ENCODE measurements at places on chromosomes 1 and 21.

DNA sequence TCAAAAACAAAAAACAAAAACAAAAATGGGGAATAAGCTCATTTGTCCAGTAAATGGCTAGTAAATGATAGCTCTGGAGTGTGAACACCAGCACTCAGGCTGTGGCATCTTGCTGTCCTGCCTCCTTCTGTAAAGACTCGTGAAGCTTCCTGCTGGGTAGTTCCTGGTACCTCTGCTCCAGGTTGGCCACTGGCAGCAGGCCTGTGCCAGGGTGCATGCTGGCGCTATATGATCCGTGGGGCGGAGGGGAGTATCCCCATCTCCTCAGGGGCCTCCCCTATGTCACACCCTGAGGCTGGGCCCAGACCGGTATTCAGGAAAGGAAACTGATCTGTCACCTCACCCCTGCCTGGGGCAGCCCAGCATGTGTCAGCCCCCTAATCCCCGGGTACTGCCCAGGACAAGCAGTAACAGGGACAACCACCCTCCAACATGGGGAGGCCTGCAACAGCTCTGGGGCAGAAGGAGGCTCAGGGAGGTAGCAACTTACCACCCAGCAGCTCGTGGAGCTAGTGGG lies 14.1 kb downstream of the ALPL start:
- DNase-seq: no peak

DNA sequence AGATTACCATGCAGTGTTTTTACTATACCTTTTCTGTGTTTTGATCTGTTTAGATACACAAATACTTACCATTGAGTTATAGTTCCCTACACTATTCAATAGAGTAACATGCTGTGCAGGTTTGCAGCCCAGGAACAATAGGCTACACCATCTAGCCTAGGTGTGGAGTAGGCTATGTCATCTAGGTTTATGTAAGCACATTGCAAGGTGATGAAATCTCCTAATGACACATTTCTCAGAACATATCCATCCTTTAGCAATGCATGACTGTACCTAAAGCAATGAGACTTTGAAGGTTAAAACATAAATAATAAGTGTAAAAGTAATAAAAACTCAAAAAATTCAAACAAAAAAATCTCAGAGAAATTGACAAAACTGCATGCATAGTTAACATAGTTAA lies 358.6 kb downstream of the USH2A start:
- no peak for DNase-seq

DNA sequence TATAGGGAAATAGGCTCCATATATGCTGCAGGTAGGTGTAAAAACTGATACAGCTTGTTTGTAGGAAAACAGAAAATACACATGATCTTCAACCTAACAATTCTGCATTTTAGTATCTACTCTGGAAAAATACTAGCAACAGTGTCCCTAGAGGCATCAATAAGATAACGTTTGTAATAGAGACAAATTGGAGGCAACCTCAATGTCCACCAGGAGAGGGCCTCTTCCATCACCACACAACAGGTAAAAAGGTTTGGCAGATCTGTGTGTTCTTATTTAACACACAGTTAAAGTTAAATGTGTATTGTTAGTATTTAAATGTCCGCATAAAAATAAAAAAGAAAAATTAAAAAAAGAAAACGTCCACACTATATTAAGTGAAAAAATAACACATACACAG lies 5.4 kb downstream of the EIF2D start:
- DNase-seq: no peak

GRCh38 chr1:21914450-21914849 lies 22.7 kb downstream of the HSPG2 start:
- DNase-seq: no peak

DNA sequence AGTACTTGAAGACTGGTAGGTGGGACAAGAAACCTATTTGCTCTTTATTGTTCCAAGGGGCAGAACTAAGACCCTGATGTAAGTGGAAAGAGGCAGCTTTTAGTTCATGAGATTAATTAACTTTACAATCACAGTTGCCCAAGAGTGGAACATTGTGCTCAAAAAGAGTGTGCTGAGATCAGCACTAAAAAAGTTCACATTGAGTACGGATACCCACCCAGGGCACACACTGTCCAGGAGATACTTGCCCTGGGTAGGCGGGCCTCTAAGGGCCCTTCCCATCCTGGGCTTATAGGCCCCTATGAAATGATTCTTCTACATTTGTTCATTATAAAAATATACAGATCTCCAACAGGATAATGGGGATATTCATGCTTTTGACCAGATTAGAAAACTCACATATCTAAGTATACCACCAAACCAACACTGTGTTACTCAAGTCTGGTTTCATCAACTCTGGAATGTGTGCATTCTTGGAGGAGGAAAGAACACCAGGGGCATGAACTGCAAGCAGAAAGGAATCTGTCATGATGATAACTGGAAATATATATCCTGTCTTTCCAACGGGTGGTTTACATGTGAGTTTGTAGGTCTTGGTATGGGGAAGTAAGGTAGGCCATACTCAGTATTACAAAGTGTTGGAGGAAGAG lies 626.2 kb downstream of the SMYD3 start:
- DNase-seq: no peak

DNA sequence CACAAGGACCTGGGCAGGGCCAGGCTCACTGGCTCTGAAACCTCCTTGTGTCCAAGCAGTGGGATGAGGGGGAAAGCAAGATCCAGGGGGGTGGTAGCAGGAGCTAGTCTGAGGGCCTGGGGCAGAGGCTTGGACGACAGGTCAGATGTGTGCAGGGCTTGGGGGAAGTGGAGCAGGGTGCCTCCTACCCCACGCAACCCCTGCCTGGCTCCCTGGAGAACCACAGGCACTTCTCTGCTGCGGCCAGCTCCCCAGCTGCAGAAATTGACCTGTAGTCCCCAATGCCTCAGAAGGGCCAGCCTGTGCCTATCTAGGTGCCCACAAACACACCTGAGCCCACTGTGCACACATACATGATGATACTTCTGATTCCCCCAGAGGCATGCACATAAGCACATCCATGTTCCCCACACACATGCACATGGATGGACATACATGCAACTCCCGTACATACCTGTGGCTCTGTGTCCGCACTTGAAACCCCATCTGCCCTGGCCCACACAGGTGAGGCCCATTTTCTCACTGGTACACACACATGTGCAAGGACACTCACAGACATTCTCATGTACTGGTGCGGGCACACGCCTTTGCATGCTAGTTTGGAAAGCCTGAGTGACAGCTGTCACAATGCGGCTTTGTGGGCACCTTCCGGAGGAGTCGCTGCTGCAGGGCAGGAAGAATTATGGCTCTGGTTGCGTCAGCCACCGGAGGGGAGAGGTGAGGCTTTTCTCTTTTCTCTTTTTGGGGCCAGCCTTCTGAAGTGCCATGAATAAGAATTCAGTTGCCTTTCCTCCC lies 247.2 kb upstream of the CSF3R start:
- no peak for DNase-seq

GRCh38 chr1:173823781-173824314 lies 625 bp upstream of the DARS2 start:
- no peak for DNase-seq

- no peak for DNase-seq
Observed at GRCh38 chr1:224447251-224447650, 12.7 kb upstream of the WDR26 start.

GRCh38 chr1:200885623-200886402 lies 8.9 kb upstream of the INAVA start:
- peak; percentile 6 for DNase-seq

- DNase-seq: no peak
Observed at GRCh38 chr1:204335533-204335932, 24.2 kb downstream of the PLEKHA6 start.

DNA sequence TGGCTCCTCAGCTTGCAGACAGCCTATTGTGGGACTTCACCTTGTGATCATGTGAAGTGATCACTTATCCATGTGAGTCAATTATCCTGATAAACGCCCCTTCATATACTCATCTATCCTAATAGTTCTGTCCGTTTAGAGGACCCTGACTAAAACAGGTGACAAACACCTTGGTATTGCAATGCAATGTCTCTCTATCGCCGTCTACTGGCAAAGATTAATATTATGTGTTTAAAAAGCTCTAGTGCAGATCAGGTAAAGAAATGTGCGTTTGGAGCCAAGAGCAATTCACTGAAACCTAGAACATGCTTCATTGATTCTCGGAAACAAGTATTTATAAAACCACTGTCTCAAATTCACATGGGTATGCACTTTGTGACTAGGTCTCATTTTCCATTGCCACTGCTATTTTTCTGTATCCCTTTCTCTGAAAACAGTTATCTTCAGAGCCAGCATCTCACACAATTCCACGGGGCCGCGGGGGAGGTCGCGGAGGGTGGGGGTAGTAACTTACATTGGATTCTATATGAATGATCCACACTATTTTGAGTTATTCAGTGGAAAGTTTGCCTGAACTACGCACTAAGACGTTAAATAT lies 554.6 kb upstream of the NCAM2 start:
- no peak for DNase-seq

DNA sequence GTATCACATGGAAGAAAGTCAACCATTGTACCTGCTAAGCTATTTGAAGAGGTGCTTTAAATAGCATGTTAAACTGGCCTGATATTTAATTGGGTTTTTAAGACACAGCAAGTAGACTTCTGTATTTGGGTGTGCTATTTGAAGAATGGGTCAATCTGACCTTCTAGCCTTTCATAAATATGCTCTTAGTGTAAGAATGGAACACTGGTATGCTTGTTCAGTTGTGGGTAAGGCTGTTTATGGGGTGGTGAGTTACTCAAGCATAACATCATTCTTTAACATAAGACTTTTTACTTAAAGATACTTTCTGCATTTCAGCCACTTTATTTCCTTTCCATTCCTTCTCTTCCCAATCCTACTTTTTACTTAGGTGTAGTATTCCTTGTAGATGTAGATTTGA lies 21.4 kb downstream of the AHCYL1 start:
- DNase-seq: no peak

- no peak for DNase-seq
Observed at GRCh38 chr1:2976180-2976562, 45.1 kb upstream of the ACTRT2 start.

DNA sequence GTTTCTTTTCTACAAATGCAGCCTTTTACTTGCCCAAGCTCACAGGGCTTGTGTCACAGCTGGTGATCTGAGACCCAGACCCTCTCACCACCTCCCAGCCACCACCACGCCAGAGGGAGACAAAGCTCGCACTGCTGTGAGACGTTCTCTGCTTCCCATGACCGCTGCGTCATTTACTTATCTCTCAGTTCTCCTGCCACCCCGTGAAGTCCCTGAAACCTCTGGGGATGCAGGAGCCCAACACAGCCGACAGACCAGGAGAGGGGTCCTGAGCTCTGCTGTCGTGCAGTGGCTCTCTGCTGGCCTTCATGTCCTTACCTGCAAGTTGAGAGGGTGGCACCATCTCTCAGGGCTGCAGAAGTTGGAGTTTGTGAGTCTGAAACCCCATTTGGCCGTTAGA lies 77.7 kb downstream of the SLC16A1 start:
- DNase-seq: no peak

- no peak for DNase-seq
Observed at GRCh38 chr1:184116287-184116686, 64.8 kb downstream of the TSEN15 start.

DNA sequence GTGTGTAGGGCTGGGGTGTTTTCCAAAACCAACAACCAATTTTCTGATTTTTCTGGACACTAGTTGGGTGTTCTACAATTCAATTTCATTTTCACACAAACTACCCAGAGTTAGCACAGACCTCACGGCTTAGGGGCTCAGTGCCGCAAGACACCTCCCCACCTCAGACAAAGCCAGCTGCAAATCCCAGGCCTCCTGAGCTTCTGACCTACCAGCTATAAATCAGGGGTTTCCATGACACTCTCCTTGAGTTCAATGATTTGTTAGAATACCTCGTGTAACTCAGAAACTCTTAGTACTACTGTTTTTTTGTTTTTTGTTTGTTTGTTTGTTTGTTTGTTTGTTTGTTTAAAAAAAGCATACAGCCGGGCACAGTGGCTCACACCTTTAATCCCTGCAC lies 28.7 kb upstream of the FAM89A start:
- no peak for DNase-seq

GRCh38 chr1:171346881-171347280 lies 32.9 kb downstream of the FMO4 start:
- no peak for DNase-seq

- DNase-seq: peak; percentile 23
Observed at GRCh38 chr1:155591770-155592169, 18.2 kb upstream of the MSTO1 start.

- DNase-seq: peak; percentile 24
Observed at GRCh38 chr1:220786337-220787068, at the start of gene MTARC1. TSS of gene MTARC1 (plus strand) at chr1:220786913. CDS start at chr1:220786945, 32 bp downstream.

- no peak for DNase-seq
Observed at GRCh38 chr1:235468004-235468403, 36.2 kb downstream of the B3GALNT2 start.

DNA sequence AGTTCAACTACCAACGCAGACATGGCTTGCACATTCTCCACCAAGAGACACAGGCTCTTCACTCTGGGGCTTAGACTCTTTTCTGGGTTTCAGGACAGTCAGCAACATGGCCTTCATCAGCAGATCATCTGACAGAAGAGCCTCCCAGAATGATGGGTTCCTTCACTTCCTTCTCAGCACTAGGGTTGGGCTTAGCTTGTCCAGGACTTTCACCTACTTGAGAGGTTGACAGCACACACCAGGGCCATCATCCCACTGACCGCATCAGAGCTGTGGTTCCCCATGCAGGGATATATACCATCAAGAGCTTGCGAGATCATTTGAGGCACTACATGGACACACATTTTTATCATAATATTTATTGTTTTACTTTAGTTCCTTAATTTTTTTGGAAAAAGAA lies 10.4 kb upstream of the NCF2 start:
- DNase-seq: no peak

DNA sequence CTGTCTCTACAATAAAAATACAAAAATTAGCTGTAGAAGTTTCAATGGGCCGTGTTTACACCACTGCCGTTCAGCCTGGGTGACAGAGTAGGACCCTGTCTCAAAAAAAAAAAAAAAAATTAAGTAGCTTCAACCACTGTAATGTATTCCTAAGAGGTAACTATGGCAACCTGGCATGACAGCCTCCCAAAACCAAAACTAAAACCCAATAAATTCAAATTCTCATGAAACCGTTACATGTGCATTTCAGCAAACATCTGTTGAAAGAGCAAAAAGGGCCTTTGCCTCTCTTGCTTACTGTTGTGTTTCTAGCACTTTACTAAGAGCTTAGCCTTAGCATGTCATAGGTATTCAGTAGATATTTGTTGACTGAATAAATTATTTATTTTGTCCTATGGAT lies 33.5 kb downstream of the ODR4 start:
- no peak for DNase-seq

- DNase-seq: no peak
Observed at GRCh38 chr21:32545948-32546441, 39.3 kb downstream of the TCP10L start.

- DNase-seq: peak; percentile 43
Observed at GRCh38 chr1:211606332-211606913, 27.5 kb upstream of the SLC30A1 start.

GRCh38 chr1:90162216-90162615 lies 167.3 kb downstream of the ZNF326 start:
- DNase-seq: no peak

DNA sequence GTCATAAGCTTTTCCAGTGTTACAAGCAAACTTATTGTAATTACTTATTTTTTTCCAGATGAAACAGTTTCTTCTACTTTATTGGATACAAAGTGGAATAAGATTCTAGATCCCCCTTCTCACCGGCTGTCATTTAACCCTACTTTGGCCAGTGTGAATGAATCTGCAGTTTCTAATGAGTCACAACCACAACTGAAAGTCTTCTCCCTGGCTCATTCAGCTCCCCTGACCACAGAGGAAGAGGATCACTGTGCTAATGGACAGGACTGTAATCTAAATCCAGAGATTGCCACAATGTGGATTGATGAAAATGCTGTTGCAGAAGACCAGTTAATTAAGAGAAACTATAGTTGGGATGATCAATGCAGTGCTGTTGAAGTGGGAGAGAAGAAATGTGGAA lies 95.5 kb downstream of the ZFYVE9 start:
- DNase-seq: no peak

Data from CD4-positive, alpha-beta T cell treated with Interleukin-15 for 1 hour (primary cell).